ENCODE measurements at places on chromosomes 12 and 14. TPM values are rescaled to one million over a fixed set of nuclear protein-coding genes. Genes with fewer than 3 reads are reported as not detected.

The PRB2 gene
- total RNA-seq = not detected

DNA sequence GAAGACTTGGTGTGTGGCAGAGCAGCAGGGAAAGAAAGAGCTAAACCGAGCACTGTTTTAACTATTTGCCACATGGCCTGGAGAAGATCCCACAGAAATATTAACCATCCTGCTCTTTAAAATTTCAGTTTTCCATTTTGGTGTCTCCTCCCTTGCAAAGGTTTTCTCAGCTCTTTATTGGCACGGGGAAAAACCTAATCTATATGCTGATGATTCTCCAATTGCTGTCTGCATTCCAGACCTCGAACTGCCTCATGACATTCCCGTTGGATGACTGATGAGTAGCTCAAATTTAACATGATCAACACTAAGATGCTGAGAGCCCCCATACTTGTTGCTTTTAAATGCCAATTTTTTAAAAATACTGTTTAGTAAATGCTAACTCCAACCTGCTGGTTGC lies 115.0 kb downstream of the EMP1 start:
- no peak for DNase-seq

DNA sequence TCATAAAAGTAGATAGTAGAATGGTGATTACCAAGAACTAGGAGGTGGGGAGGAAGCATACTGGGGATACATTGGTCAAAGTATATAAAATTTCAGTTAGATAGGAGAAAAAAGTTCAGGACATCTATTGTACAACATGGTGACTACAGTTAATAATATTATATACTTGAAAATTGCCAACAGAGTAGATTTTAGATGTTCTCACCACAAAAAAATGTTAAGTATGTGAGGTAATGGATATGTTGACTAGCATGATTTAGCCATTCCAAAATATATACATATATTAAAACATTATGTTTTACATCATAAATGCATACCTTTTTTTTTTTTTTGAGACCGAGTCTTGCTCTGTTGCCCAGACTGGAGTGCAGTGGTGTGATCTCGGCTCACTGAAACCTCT lies 31.0 kb downstream of the TMEM116 start:
- DNase-seq = no peak

DNA sequence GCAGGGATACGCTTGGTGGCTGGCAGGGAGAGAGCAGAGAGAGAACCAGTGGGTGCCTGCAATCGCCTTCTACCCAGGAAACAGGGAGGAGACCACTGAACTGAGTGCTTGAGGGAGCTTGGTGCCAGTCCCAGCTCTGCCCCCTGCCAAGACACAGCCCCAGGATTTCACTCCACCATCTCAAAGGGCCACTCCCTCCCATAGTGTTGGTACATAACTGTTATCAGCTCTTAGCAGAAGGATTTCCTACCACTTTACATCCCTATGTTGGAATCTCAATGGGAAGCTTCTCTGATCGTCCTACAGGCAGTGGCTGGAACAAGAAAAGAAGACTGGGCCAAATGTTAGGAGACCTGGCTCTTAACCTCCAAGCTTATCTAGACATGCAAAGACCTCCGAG lies 157.4 kb upstream of the FOXN3 start:
- no peak for DNase-seq

GRCh38 chr12:10220398-10221077 lies 7.9 kb downstream of the GABARAPL1 start:
- DNase-seq = peak; percentile 30

Data from thyroid gland (tissue), 4 donors.